Stimulated activated CD4-positive, alpha-beta T cell treated with anti-CD3 and anti-CD28 coated beads, Interleukin-2, amount 100 ng/mL, for 48 hours (primary cell): ENCODE measurements at places on chromosomes 6 and 20.

DNA sequence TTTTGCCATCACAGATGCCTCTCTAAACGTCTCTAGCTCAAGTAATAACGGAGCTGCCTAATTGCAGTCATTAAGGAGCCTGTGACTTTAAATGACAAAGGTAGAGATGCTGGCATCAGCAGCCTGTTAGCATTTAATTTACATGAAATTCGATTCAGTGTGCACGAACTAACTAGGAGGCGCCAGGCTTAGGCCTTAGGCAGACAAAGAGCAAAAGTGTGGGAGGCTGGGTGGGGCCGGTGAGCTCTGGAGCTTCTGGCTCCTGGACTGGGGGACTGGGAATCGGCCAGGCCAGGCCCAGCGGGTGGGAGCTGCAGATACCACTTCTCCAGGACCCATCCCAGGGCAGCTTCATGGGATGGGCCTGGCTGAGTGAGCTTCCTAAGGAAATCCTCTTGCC is 170.0 kb upstream of the AGPAT4 start:
- no peak for DNase-seq

- DNase-seq, result no peak
Observed at GRCh38 chr6:159089443-159089842, 44.7 kb upstream of the TAGAP start.

DNA sequence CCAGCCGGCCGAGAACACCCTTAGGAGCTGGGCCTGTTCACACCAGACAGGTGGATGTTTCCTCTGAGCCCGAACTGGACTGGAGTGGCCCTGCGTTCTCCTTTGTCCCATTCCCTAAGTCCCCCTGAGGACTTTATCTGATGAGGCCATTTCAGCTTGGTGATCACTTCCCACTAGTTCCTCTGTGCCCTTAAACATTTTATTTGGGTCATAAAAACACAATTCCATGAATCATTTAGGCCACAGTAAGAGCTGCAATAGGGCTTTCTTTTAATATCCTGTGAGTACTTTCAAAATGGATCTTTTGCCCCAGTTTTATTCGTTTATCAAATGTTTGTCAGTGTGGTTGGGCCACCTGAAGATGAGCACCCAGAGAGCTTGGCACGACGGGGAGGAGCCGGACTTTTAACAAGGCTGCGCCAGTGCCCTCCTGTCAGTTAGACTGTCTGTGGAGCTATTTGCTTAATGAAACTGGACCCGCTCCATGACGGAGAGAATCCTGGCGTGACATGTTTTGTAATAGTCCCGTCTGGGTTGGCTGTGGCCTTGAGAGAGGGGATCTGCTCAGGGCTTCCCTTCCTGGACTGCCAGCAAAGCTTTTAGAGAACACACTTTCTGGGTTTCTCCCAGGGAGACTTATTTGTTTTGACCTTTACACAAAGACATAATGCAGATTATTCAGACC is 53.5 kb downstream of the ZDHHC14 start:
- no peak for DNase-seq

DNA sequence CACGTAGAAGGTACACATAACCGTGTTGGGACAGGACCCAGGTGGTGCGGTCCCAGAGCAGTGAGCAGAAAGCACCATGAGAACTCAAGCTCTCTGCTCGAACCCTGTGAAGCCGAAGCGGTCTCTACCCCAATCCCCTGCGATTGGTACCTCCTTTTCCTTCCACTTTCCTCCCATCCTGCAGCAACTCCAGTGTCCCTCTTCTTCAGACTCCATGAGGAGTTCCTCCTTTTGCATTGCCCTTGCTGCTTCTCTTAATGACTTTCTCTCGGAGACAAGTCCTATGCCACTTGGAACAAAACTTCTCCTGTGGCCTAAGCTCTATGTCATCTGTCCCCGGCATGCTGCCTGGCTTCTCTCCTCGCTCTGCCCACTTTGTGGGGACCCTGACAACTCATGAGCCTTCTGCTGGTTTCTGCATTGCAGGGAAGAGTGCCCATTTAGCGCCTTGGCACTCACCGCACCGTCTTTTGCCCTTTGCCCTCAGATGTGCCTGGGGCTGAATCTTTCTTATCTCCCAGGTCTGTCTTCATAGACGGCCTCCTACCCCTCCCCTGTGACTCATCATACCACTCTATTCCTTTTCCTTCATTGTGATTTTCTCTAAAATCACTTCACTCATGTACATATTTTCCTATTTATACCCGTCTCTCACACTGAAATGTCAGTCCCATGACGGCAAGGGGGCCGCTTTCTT is 9.2 kb upstream of the ZNF831 start:
- DNase-seq, result no peak
